ENCODE measurements at places on chromosomes 3 and 15.

- DNase-seq = no peak
Measured at GRCh38 chr15:47744496-47744895, 27.2 kb downstream of the SEMA6D start.

GRCh38 chr15:78203346-78204225 is 30.8 kb downstream of the ACSBG1 start:
- DNase-seq = no peak

DNA sequence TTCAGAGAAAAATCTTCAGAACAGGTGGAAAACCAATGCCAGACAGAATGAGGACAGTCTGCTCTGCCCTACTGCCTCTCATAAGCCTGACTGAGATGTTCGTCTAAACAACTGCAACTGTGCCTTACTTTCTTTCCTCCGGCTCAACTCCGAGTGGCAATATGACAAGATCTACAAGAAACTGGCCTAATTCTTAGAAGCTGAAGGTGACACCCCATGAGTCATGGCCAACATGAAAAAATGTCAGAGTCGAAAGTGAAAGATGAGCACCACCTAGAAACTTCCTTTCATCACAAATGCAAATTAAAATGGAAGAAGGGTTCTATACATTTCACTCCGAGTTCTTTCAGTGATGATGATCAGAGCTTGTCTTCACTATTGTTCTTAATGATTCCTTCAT is 12.9 kb downstream of the PCYT1A start:
- peak; percentile 70 for DNase-seq

DNA sequence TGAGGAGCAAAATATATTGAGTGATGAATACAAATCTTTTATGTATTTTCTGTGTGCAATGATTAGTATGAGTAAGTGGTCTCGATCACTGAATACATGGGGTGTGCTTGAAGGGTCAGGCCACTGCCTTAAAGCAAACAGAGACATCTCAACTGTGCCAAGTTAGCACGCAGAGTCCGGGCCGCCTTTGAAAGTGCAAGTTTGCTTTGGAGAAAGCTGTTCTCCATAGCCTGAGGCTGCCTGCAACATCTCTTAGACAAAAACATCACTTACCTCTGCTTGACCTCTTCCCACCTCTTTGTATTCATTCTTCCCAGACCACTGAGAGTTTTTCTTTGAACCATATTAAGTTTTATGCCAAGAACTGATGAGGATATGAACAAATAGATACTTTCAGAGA is 267.0 kb downstream of the ZBTB20 start:
- peak; percentile 60 for DNase-seq

DNA sequence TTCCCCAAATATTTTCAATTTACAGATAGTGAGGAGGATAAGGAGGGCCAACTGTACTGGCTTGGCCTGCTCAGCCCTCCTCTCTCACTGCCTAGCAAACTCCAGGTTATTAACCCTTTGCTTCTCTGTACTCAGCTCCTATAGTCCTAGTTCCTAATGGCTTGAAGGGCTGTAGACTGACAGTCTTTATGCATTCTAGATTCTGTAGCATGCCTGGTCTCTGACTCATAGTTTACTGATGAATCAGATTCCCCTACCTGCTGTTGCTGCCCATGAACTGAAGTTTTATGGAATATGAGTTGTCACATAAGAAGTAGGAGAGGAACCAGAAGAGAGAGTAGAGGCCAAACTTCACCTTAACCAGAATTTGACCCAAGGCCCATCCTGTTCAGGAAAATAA is 27.1 kb upstream of the MAP3K13 start:
- peak; percentile 73 for DNase-seq

- no peak for DNase-seq
Measured at GRCh38 chr15:62559381-62559733, 394.3 kb upstream of the C2CD4B start.

DNA sequence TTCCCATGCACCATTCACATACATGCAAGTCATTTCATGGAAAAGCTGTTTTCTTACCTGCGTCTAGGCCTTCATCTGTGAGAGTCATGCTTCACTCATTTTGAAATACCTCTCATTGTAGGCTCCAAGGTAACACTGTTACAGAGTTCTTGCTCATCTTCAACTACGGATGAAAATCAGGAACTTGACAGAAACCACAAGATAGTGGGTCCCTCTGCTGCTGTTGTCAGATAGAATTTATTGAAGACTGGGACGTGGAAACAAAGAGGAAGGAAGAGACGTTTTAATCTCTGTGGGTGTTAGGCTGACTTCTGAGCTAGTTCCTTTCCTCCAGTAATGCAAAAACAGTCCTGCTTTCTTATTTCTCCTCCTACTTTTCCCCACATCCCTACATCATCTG is at the start of gene P2RY14:
TSS of gene P2RY14 (minus strand) at position 313 of the 400 bp plus-strand sequence. CDS start 64,226 bp downstream, outside the sequence.
- DNase-seq = no peak

DNA sequence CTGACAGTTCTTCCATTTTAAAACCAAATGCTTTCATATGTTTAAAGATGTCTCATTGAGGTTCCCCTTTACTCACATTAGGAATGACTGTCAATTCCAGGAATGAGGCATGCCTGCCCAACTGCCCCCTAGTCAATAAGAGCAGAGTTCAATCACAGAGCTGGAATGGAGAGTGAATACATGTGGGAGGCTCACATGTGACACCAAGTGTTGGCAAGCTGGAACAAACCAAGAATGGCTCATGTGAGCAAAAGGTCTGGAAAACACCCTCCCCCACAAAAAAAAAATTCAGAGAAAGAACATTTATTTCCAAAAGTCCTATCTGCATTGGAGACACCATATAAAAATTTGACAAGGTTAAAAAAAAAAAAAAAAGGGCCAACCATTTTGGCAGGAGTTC is 3.7 kb downstream of the PBRM1 start:
- DNase-seq = peak; percentile 78

- DNase-seq = no peak
Measured at GRCh38 chr15:89731275-89731674, 19.8 kb downstream of the MESP1 start.

DNA sequence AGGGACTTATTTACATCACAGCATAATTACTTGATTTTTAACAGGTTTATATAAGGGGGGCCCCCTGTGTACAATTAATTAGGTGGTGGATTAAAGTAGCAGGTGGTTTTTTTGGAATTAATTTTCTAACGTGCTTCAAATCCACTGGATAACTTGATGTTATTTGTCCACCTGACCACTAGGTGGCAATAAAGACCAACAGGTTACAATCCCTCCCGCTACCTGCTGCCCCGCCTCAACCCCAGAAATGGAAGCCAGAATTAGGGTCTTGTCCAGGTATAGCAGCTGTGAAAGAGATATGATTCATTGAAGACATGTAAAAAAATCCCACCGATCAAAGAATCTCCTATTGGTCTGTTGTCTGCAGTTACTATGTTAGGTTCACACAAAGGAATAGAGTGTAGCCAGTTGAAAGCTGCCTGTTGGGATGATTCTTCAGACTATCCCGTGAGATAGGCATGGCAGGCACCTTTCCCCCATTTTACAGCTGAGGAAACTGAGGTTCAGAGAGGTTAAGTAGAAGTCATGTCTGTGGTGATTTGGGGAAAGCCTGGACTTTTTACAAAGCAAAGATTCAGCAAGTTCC is 44.0 kb downstream of the MFSD1 start:
- DNase-seq = peak; percentile 27

All from iris pigment epithelial cell (primary cell).